ENCODE measurements at places on chromosomes 4 and X.

- no peak for DNase-seq
These were observed 662 bp downstream of the APBB2 start for GRCh38 chr4:41213625-41214135.

DNA sequence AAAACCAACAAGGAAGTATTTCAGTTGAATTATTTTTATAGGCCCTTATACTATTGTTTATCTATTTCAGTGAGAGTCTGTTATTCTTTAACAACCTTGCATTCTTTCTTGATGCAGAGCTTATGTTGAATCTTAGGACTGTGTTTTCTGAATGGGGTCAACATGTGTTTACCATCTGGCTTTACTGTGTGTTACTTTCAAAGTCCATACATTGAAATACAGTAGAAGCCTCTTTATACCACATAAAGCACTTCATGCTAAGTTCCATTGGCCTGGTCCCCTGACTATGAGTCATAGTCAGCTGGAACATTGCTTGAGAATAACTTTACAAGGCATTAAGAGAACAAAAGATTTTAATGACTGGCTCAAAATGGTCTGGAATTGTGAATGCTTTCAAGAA, 152.6 kb downstream of the GASK1B start:
- DNase-seq, result no peak

- no peak for DNase-seq
These were observed 187.7 kb upstream of the GATB start for GRCh38 chr4:151948351-151949016.

- no peak for DNase-seq
These were observed 44.8 kb upstream of the CDKN2AIP start for GRCh38 chr4:183399616-183400015.

- DNase-seq, result no peak
These were observed 81.3 kb downstream of the HMGN5 start for GRCh38 chrX:81120258-81120935.

GRCh38 chr4:151626228-151626627, 134.6 kb downstream of the GATB start:
- DNase-seq, result no peak

GRCh38 chr4:52822583-52822971, 39.5 kb upstream of the RASL11B start:
- DNase-seq, result no peak

DNA sequence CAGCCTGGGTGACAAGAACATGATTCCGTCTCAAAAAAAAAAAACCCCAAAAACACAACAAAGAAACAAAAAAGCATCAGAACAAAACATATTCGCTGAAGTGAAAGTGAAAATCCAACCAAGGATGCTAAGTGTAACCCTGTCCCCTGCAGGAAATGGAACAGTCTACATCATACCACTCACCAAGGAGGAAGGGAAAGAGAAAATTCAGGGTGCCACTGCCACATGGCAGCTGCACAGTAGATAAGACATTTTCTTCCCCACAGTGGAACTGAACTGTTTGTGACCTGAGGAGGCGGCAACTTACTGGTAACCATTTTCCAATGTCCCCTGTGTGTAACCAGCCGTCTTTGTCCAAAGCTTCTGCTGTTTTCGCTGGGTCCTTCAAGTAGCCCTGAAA, 28.2 kb upstream of the CENPU start:
- DNase-seq, result no peak

DNA sequence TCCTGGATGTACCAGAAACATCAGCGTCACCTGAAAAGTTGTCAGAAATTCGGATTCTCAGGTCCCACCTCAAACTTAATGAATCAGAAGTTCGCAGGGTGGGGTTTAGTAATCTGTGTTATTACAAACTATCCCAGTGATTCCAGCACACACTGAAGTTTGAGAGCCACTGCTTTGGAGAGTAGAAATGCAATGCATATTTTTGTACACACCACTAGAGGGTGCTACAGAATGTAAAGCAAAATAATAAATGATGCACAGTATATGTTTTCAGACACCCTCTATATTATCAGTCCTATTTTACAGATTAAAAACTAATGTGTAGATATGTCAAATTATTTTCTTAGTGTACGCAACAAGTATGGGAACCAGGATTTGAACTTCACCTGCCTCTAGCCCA, 2.4 kb upstream of the MORF4L2 start:
- DNase-seq, result no peak

GRCh38 chr4:44186096-44186849, 262.3 kb downstream of the KCTD8 start:
- no peak for DNase-seq

DNA sequence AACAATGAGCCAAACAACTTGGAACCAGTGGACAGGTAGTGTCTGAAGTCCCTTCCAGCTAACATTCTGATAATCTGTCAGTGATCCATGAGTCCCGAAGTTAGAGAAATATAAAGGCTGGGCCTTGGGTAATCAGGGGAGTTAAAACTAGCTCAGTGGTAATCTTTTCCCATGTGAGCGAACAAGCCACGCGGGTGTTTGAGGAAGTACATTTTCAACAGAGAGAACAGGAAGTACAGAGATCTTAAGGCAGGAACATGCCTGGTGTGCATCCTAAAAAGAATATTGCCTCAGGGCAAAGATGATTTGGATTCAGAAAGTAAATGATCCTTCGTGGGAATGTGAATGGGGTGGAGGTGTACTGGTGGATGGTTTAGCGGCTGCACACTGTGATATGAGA, 42.9 kb downstream of the FNIP2 start:
- DNase-seq, result no peak

DNA sequence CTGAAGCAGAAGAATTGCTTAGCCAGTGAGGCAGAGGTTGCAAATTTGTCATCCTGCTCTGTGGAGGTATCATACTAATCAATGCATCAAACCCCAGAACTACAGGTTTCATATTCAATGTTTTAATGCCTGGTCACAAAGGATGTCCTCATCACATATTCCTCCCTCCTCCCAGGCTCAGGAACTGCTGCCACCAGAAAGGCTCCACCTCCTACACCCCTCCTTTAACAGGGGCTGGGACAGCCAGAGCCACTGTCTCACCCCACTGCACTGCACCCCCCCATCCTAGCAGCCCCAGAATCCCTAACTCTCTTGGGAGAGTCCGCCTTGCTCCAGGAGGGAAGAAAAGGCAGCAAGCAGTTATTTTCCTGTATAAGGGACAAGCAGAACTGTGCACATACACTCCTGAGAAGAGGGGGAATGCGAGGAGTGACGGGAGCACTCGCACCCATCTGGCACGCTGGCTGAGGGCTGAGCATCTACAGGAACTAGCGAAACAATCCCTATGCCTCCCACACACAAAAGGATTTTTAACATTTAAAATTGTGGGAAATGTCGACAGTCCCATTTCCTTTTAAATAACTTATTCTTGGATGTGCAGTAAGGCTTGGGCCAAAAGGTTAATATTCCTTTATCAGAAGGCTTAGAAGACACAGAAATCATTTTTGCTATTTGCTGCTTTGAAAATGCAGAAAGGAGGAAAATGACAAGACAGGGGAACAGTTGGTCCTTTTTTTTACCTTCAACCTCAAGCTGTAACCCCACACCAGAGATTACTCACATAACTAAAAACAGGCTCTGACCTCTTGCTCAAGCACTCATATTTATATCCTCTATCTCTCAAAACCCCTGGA, 27.8 kb downstream of the CD99L2 start:
- no peak for DNase-seq

GRCh38 chrX:104427073-104427472, 138.9 kb upstream of the IL1RAPL2 start:
- no peak for DNase-seq

DNA sequence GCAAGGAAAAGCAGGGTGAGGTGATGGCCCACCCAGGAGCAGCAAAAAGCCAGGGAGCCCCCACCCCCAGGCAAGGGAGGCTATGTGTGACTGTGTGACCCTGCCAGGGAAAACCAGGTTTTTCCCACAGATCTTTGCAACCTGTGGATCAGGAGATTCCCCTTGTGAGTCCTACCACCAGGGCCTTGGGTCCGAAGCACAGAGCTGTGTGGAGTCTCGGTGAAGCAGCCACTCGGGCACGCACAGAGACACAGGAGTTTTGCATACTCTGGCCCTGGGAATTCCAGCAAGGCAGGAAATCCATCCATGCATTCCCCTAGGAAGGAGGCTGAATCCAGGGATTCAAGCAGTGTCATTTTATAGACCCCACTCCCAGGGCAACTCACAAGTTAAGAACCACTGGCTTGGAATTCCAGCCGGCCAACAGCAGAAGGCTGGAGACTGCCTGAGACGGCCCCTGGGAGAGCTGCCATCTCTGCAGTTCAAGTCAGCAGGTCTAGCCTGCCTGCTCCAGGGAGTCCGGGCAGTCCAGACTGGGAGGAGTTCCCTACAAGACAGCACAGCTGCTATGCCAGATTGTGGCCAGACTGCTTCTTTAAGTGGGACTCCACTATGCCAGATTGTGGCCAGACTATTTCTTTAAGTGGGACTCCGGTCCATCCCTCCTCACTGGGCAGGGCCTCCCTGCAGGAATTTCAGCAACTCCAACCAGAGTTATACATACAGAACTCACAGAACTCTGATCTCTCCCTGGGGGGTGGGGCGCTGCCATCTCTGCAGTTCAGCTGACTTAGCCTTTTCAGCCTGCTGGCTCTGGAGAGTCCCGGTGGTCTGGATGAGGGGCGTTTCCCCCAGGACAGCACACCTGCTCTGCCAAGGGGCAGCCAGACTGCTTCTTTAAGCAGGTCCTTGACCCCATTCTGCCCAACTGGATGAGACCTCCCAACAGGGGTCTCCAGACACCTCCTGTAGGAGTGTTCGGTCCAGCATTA, 85.1 kb upstream of the ADAD1 start:
- no peak for DNase-seq

DNA sequence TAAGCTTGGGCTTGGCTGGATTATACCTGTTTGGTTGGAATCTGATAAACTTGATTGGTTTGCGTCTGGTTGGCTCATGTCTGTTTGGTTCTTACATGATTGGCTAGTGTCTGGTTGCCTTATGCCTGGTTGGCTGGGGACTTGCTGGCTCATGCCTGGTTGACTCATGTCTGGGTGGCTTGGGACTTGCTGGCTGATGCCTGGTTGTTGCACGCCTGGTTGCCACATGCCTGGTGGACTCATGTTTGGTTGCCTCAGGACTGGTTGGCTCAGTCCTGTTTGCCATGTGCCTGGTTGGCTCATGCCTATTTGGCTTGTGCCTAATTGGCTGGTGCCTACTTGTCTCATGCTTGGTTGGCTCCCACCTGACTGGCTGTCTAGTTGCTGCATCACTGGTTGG, 104.5 kb downstream of the APOOL start:
- no peak for DNase-seq

- no peak for DNase-seq
These were observed 890 bp downstream of the BOD1L1 start for GRCh38 chr4:13626492-13627177.

DNA sequence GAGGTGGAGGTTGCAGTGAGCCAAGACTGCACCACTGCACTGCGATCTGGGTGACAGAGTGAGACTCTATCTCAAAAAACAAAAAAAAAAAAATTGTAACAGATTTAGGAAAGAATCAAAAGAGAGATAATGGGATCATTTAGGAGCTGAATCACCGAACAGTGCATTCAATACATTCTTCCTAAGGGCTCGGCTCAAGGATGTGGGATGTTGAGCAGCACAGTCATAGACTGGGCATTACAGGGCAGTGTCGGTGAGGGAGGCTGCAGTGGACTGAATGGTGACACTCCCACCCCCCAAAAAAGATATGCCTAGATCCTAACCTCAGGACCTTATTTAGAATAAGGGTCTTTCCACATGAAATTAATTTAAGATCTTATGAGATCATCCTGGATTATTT, 70.0 kb downstream of the EVC2 start:
- DNase-seq, result no peak

Measured in DMS79 (cell line).